ENCODE measurements at places on chromosomes 5 and 9.

DNA sequence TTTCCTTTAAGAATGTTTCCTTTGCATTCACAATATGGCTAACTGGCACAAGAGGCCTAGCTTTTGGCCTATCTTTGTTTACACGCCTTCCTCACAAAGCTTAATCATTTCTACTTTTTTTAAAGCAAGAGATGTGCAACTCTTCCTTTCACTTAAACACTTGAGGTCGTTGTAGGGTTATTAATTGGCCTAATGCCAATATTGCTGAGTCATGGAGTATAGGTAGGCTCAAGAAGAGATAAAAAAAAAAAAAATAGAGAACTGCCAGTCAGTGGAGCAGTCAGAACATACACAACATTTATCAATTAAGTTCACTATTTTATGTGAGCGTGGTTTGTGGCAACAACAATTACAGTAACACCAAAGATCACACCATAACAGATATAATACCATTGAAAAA is 5.9 kb downstream of the FKBP15 start:
- no peak for DNase-seq

DNA sequence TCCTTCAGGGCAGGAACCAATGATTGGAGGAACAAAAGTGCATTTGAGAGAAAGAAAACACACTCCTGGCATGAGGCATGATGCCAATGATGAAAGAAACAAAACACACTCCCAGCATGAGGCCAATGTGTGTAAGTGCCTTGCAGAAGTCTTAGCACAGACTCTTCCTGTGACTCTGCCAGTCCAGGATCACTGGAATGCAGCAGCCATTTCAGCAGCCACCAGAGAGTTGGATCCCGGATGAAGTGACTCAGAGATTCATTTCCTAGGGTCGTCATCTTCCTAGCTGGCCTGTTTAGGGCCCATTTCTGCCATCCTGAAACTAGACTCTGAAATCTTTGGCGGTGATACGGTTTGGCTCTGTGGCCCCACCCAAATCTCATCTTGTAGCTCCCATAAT is 212.5 kb downstream of the CFAP90 start:
- no peak for DNase-seq

GRCh38 chr9:93009337-93010015 is 49.0 kb upstream of the SUSD3 start:
- DNase-seq = no peak

DNA sequence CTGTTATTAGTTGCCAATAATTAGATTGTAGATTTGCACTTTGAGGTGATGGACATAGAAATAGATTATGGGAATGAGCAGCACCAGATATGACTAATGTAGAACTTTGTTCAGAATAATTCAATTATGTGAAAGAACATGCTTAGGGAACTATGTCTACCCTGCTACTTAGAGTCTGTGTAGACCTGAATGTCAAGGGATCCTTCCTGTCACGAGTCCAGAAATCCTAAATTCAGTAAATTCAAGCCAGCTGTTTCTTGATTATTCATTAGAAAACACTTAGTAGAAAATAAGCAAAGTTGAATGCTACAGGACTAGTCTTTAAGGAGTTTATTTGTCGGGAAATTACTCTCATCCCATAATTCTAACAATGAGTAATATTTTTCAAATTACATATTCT is 887.3 kb upstream of the SEMA6A start:
- no peak for DNase-seq

- no peak for DNase-seq
These were observed 222.9 kb upstream of the EFNA5 start for GRCh38 chr5:107893642-107894041.

DNA sequence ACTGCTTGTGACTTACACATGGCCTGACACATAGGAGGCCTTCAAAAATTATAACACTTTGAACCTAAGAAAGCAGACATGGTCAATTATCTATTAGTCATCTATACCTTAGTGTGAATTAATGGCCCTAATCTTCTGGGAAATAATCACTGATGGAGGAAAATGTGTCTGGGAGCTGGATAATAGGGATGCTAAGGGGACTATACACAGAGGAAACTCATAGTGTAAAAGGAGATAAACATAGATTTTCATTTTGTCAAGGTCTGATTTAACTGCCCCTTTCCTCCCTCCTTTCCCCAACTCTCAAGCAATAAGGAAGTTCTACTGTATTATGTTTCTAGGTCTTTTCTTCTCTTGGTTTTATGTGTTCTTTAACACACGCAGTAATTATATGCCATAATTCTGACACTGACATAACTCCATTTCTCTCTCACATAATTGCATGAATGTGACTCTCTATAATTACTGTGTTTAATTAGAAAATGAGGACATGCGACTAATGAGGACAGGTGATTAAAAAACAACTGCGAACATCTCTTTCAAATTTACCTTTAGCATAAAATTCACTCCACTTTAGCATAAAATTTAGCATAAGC is 18.7 kb upstream of the PRELID2 start:
- no peak for DNase-seq

Data from left ventricle myocardium superior (tissue), 1 donor.